Retinal pigment epithelial cell (primary cell): ENCODE measurements at places on chromosomes 6 and 20.

DNA sequence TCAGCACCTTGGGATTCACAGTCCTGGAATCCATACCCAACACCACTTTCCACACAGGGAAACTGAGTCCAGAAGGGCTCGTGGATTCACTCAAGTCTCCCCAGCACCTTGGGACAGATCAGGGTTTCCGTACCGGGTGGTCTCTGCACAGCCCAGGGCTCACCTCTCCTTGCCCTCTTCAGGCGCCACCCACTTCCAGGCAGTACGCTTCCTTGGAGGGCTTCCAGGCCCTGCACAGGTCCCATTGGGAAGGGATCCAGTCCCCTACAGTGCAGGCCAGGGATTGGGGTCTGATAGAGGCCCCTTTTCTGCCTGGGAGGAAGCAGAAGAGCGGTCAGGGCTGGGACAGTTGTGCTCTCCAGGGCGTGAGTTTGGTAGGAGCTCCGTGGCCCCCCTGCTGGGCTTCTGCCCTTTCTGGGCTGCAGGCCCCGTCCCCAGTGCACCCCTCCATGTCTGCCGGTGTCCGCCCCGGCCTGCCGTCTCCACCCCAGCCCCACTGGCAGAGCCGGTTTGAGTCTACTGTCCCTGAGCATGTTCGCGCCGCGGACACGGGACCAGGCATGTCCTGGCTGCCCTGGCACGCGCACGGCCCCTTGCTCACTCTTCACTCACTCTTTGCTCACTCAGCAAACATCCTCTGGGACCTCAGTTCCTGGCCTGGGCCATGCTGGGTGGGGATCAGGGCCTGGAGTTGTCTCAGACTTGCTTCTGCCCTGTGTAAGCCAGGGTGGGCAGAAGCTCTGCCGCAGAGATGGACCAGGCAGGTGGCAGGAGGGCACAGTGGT lies 12.6 kb downstream of the SRC start:
- DNase-seq, result no peak

GRCh38 chr6:134962421-134962820 lies 12.5 kb upstream of the ALDH8A1 start:
- no peak for DNase-seq

DNA sequence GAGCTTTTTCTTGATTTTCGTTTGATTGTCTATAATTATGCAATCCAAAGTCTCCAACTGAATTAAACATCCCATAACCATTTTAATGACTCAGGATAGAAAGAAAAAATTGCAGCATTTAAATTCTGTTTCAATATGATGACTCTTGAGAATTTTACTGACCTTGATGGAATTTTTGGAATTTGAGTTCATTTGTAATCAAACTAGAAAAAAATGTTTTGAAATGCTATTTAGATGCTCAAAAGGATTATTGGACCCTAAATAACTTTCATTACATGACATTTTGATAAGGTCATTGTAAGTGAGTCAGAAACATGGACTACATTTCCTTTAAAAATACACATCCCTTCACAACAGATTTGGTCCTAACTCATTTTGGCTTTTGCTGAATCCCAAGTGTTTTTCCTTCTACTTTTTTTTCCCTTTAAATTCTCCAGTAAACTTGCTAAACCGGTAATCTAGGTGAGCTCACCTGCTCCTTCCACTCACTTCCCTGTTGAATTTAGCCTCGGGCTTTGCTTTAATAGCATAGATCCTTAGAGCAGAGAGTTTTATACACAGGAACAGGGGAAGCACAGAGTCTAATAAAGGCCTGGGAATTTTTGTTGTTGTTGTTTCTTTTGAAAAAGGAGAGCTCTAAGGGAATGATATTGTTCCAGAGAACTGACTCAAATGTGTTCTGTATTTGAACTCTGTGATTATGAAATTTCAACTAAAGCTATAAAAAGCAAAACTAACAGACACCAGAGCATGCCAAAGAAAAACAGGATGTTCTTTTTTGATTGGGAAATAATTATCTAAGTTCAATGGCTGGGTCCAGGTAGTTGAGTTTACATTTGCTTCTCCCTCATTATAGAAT lies 1088.2 kb upstream of the CITED2 start:
- no peak for DNase-seq

GRCh38 chr6:12814015-12814414 lies 97.4 kb downstream of the PHACTR1 start:
- DNase-seq, result no peak

DNA sequence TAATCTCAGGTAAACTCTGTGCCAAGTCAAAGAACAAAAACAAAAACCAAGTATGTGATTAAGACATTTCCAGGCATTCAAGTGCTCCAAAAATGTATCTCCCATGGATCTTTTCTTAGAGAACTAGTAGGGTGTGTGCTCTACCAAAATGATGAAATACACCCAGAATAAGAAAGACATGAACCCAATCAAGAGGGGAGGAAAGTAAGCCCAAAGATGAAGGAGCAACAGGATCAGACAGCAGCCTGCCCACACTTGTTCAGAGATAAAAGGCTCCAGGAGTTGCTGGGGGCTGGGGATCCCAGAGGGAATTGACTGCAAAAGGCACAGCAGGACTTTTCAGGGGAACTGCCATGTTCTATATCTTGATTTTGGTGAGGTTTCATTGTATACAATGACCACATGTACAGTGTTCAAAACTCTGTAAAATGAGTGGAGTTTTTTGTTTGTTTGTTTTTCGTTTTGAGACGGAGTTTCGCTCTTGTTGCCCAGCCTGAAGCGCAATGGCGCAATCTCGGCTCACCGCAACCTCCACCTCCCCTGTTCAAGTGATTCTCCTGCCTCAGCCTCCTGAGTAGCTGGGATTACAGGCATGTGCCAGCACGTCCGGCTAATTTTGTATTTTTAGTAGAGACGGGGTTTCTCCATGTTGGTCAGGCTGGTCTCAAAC lies 24.4 kb downstream of the GCM1 start:
- no peak for DNase-seq
